ENCODE measurements at places on chromosomes 5 and 9. TPM values are rescaled to one million over a fixed set of nuclear protein-coding genes. Genes with fewer than 3 reads are reported as not detected.

Gene ADAMTS13
- total RNA-seq: 1.8 TPM

Gene IFNW1
- not detected for total RNA-seq

Gene SPAAR
- total RNA-seq: 0.12 TPM

Gene HSPB3
- total RNA-seq: 0.37 TPM

Gene TAF11L10
- not detected for total RNA-seq

Gene GFPT2
- total RNA-seq: 1.1 TPM

Gene PPP3R2
- total RNA-seq: not detected

Gene SLC1A3
- total RNA-seq: 0.19 TPM

All from aortic smooth muscle cell (primary cell).